ENCODE measurements at places on chromosomes 7 and 10. TPM values are rescaled to one million over a fixed set of nuclear protein-coding genes. Genes with fewer than 3 reads are reported as not detected.

The CCDC172 gene
- total RNA-seq: not detected

The IDE gene
- total RNA-seq: 35.7 TPM

The BTBD16 gene
- not detected for total RNA-seq

The EEPD1 gene
- total RNA-seq: 7.9 TPM

The KCNMA1 gene
- 52.9 TPM for total RNA-seq

The OR2A42 gene
- total RNA-seq: under 0.01 TPM

The PLXDC2 gene
- total RNA-seq: 3.0 TPM

The GHRHR gene
- total RNA-seq: not detected

The SPDYE5 gene
- 0.12 TPM for total RNA-seq

The ZNF12 gene
- total RNA-seq: 27.9 TPM

The LBX1 gene
- not detected for total RNA-seq

The SPRN gene
- total RNA-seq: 0.16 TPM

The RAPGEF5 gene
- total RNA-seq: 0.49 TPM

The ELN gene
- 36.6 TPM for total RNA-seq

All from hair follicle dermal papilla cell (primary cell).